Stimulated activated naive CD4-positive, alpha-beta T cell (primary cell): ENCODE measurements at places on chromosomes 5 and 9.

- no peak for DNase-seq
These were observed 71.9 kb downstream of the MAP1B start for GRCh38 chr5:72179028-72179815.

DNA sequence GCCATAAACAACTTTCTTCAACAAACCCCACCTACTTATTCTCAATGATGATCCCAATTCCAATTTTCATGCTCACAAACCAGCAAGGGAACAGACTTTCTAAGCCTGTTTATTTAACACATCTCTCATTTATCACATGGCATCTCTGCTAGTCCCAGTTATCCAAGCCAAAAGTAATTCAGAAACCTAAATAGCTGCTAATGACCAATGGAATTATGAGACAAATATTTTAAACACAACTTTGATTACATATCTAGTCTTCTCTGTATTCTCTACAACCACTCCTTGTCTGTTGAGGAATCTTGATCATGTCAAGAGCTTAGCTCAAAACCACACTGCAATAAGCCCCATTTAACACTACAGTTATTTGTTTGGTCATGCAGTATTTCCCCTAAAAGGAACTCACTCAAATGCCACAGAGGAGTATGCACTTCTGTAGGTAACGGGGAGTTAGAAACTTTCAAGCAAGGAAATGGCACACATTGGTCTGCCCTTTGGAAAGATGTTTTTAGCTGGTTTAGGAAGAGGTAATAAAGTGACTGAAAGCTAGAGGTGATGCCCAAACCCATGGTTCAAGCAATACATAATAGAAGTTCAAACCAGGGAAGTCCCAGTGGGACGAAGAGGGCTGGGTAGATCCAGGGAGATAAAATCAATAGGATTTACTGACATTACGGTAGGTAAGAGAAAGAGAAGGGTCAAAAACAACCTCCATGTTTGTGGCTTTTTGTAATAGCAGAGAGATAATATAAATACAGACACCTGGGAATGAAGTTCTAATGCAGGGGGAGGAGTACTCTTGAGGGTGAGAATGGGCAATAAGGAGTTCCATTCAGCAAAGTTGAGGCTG is 42.1 kb upstream of the HTR4 start:
- DNase-seq = no peak

- no peak for DNase-seq
These were observed 24.6 kb upstream of the KIF2A start for GRCh38 chr5:62281411-62281810.

DNA sequence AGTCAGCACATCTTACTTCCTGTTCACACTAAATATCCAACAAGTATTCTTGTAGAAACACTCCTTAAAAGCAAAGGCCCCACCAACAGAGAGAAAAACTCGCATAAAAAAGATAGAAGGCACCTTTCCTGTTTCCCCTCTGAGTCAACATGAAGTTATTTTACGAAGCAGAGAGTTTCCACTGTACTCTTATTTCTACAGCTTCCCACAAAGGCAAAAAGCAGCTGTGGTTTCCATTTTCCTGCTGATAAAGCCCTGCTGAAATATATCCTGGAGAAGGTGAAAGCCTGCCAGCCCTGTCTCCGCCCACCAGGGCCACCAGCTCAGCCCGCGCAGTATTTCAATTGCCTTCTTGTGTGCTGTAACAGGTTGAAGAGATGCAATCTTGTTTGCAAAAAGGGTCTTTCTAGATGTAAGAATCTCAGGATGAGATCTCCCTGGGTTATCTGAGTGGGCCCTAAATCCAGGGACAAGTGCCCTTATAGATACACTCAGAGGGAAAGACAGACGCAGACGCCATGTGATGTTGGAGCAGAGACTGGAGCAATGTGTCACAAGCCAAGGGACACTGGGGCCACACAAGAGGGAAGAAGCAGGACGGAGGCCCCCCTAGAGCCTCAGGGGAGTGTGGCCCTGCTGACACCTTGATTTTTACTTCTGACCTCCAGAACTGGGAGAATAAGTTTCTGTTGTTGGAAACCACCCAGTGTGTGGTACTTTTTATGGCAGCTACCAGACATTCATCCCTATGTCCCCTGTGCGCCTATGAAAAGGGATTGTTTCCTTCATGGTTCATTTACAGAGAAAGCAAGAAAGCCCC is 19.9 kb downstream of the SEMA4D start:
- peak; percentile 74 for DNase-seq

- DNase-seq = no peak
These were observed 604.1 kb upstream of the TLE4 start for GRCh38 chr9:78967596-78968217.

DNA sequence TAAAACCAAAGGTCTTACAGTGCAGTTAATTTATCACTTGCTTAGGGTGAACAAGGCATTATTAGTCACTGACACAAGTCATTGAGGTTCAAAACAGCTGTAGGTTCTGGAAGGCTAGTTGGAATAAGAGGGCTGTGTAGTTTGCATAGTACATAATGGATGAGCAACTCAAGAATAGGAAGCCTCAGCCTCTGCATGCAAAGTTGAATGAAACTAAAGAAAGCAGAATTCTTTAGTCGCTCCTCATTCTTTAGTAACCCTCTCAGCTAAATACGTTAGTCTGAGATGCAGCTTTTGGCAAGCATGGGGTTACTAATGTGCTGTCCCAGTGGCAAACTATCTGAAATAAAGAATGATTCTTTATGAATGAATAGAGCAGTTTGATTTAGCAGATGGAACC is 74.2 kb downstream of the ADGRV1 start:
- no peak for DNase-seq

DNA sequence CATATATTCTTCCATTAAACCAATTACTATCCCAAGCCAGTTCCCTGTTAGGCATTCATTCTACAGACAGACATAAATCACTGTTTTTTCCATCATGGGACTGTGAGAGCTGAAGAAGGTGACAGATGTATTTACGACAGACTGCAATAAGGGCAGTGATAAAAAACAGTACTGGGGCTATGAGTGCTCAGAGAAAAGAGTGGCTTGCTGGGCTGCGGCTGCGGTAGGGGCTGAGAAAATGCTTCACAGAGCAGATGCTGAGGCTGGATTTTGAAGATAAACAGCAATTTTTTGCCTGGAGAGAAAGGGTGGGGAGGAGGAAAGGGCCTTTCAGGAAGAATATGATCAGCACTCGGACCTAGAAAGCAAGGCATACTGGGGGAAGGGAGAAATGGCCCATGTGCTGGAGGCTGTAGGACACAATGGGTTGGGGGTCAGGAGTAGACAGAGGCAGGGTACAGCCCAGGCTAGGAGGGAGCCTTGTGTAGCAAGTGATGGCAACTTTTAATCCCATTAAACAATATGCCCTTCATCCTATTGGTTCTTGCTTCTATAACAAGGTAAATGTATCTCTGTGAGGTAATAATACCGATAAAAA is 279.3 kb downstream of the ASTN2 start:
- DNase-seq = no peak

DNA sequence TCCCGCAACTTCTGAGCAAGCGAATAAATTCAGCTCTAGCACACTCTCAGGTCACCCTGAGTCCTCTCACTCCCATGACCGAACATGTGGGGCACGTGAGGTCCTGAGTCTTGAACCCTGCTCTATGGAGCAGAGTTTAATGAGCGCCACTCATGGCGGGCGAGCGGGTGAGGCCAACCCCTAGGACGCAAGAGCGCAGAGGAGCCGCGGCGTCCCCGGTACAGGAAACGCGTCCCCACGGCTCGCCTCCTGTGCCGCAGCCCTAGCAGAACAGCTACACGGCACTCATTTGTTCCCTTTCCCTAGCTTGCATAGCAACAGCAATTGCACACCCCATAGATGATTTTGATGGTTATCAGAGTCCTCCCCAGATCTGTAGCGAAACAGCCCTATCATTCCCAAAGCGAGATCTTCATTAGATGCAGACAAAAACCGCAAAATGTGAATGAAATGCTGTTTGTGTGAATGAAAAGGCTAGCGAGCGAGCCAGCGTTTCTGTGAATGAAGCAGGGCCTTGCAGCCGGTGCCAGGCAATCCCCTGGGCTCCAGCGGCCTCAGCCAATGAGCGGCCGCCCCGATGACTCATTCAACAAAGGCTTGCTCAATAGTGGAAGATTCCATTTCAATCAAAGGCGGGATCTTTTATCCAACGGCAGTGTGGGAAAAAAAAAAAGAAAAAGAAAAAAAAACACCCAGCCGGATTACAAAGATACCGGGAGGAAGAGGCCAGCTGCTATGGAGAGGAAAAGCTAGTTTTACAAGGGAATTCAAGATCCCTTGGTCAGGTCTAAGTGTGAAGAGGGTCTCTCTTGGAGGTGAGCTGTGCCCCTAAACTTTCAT is 1.5 kb upstream of the SHC3 start:
- no peak for DNase-seq

DNA sequence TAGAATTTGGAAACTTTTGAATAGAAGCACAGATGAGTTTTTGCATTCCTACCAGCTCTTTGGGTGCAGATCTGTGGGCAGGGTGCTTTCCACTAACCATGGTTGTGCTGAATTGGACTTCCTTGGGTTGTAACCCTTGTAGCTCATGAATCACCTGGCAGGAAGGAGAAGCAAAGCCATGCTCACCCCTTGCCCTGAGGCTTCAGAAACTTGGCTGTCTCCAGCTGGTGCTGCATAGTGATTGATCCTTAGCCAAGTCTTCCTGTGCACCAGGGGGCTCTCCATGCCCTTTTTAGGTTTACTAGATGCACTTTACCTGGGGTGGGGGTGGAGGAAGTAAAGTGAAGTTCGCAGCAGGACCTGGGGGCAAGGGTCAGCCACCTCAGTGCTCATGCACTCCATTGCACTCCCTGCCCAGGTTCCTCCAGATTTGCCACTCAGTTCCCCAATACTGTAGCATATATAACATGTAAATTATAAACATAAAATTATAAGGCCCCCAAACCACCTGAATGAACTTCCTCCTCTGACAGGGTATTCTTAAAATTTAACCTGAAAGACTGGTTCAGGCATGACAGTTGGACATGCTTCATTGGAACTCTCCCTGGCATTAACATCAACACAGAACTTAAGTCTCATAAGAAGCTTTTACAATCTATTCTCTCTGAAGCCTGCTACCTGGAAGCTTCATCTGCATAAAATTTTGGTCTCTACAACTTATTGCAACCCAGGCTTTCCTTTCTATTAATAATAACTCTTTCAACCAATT is 25.8 kb upstream of the IFNA14 start:
- no peak for DNase-seq

GRCh38 chr5:1089146-1089545 is 22.7 kb downstream of the SLC12A7 start:
- DNase-seq = no peak

- DNase-seq = no peak
These were observed 95.3 kb downstream of the RGS3 start for GRCh38 chr9:113558632-113559502.

- DNase-seq = no peak
These were observed 45.7 kb downstream of the ZNF474 start for GRCh38 chr5:122175091-122175490.

DNA sequence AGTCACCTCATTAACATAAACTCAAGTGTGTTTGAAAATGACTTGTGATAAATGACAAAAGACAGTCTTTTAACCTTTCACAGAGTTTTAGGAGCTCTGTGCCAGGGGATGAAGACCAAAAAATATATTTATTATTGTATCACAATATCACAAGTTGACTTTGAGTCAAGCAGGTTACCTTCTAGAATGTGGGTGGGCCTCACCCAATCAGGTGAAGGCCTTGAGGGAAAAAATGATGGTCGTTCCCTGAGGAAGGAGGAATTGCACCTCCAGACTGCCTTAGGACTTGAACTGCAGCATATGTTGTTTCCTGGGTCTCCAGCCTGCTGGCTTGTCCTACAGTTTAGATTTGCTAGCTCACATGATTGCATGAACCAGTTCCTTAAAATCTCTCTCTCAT is 41.6 kb upstream of the PANK3 start:
- no peak for DNase-seq

DNA sequence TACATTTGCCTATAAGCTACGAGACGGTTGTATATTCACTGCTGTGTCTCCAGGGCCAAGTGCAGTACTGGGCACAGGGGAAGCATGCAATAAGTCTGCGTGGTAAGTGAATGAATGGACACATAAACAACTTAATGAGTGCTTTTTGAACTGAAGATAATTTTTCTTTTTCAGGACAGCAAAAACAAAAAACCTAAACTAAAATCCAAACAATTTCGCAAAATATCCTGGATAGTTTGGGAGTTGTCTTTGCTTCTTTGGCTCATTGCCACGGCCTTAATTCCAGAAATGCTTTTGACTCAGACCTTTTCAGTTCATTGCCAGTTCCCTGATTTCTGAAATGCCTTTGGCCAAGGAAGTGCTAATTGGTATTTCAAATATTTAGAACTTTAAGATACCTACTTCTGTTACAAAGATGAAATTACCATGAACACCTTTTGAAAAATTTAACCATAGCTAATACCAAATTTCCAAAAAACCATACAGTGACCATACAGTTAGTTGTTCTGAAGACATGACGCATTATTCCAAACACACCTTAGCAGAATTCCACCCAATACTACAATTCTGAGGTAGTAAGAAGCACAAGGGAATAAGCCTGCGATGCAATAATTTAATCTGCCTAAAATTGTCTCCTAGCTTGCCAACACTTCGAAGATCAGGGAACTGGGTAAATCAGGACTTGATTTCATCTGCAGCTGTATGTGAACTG is 42.8 kb downstream of the TEK start:
- DNase-seq = no peak

- DNase-seq = no peak
These were observed 34.2 kb upstream of the CHD1 start for GRCh38 chr5:98963019-98963418.

DNA sequence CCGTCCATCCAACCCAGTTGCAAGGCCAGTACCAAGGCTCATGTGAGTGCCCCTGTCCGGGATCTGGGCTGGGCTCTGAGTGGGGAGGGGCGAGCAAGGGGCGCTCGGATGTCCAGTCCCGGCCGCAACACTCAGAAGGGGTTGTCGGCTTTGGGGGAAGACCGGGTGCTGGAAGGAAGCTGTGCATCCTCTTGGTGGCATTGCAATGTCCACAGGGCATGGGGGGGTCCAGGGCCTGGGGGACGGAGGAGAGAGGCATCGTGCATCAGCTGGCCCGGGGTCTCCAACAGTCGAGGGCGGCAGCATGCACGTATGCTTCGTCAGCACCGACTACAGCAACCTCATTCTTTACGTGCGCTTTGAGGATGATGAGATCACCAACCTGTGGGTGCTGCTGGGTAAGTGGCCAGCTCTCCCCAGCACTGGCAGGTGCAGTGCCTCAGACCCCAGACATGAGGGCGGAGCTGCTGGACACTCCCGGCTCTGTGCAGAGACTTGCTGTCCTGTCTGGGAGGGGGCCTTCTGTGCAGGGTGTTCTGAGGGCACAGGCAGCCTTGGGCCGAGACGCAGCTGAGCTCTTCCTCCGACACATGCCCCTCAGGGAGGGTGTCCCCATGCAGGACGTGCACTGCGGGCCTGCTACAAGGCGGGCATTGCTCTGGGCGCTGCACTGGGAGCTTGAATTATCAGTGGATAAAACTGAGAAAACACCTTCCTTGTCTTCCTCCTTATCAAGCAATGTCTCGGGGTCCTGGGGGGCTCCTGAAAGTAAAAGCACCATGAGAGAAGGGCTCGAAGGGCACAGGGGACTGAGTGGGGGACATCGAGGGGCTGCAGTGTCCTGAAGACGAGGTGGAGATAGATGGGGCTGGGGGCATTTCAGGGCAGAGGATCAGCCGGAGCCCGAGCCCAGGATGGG is 22.5 kb downstream of the GLT6D1 start:
- no peak for DNase-seq

- no peak for DNase-seq
These were observed 151.3 kb downstream of the GAS1 start for GRCh38 chr9:86795823-86796553.
